ENCODE measurements at places on chromosomes 1 and 21.

DNA sequence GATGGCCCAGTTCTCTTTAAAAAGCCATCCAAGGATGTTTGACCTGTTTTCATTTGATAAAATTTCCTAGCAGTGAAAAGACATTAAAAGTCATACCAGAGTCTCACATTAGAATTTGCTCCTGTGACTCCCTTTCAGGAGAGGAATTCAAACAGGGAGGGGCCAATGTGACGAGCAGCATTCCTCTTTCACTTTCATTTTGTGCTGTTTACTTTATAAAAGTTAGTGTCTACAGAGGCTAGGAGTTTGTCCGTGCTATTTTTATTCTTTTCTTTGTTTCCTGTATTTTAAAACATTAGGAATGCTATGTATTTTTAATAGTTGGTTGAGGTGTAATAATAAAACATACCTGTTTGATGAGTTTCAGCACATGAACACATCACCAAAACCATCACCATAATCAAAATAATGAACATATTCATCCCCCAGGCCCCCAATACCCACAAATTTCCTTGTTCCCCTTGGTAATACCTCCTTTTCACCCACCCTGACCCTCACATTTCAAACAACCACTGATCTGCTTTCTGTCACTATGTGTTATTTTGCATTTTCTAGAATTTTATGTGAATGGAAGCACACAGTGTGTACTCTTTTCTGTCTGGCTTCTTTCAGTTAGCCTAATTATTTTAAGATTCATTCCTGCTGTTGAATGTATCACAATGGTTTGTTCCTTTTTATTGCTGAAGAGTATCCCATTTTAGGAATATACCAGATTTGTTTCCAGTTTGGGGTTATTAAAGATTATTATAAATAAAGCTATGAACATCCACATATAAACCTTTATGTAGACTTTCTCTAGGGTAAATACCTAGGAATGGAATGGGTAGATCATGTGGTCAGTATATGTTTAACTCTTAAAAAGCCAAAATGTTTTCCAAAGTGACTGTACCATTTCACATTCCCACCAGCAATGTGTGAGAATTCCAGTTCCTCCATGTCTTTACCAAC is 129.5 kb downstream of the TENT5C start:
- DNase-seq, result no peak

DNA sequence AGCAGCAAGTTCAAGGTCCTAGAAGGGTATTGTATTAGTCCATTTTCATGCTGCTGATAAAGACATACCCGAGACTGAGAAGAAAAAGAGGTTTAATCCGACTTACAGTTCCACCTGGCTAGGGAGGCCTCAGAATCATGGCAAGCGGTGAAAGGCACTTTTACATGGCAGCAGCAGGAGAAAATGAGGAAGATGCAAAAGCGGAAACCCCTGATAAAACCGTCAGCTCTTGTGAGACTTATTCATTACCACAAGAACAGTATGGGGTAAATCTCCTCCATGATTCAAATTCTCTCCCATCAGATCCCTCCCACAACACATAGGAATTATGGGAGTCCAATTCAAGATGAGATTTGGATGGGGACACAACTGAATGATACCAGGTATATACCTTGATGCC is 409.5 kb downstream of the NTNG1 start:
- DNase-seq, result no peak

DNA sequence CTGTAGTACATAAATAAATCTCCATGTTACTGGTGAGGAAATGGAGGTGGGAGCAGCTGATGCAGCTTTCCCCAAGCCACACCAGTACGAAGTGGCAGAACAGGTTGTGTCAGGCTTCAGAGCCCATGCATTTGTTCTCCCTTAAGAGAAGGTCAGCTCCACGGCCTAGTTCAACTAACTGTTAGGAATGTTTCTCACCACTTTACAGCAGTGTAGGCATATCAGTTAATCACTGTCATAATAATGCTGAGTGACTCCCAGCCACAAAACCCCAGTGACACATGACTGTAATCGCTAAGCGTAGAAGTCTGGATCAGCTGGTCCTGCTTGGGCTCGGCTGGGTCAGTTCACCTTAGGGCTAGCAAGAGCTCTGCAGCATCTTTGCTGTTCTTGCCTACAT is 90.4 kb downstream of the VPS26C start:
- no peak for DNase-seq

- no peak for DNase-seq
Measured at GRCh38 chr1:14733779-14734140, 135.3 kb downstream of the KAZN start.

- DNase-seq, result no peak
Measured at GRCh38 chr1:197062692-197063091, 4.4 kb downstream of the F13B start.

DNA sequence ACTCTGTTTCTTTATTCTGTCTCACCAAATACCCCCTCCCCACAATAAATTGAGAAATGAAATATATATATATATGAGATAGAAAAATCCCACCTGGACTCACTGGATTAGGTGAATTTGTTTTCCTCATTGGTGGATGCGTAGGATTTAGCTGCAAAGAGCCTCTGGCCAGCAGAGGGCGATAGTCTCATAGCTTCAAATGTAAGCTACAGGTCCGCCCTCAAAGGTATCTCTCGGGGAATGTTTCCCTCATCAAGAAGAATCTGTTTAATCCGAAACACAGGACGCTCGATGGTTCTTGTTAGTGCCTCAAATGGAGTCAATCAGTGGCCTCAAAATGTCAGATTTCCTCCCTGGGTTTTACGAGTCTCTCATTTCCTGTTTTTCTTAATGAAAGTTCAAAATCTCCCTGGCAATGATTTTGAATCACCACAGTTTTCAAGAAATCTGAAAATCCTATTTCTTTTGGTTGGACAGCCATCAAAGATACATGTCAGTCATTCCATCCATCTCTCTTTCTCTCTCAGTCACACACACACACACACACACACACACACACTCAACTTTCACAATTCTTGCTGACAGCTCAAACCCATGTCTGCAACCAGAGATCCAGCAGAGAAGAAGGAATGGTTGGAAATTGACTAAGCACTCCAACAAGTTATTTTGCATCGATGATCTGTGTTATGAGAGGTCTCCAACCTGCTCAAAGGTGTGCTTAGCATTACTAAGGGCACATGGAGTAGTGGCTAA is 13.9 kb upstream of the CAMK1G start:
- peak; percentile 93 for DNase-seq

DNA sequence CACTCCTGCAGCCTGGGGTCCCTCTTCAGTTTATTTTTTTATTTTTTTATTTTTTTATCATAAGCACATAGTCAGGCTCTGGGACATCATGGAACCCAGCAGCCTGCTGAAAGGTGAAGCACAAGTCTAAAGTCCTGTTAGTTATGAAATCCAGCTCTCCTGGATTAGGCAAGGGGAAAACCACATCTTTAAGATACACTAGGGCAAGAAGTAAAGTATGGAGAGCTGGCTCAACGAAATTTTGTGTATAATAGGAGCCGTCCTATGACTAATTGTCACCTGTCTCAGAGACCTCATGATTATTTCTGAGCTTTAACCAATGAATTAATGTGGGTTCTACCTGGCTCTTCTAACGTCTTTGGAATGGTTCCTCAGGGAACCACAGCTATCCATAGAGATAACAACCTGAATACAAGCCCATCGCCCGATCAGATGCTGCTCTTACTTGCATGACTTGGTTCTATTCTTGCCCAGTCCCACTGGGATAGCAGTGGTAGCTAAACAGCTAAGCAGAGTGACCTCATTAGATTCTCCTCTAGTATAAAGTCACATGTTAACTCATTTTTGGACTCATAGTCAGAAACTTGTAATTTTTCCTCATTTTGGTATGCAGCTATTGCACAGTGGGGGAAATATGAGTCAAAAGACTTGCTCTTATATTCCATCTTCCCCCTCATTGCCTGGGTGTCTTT is 122.7 kb downstream of the LMO4 start:
- DNase-seq, result no peak

- no peak for DNase-seq
Measured at GRCh38 chr1:61301824-61302657, 219.7 kb downstream of the NFIA start.

DNA sequence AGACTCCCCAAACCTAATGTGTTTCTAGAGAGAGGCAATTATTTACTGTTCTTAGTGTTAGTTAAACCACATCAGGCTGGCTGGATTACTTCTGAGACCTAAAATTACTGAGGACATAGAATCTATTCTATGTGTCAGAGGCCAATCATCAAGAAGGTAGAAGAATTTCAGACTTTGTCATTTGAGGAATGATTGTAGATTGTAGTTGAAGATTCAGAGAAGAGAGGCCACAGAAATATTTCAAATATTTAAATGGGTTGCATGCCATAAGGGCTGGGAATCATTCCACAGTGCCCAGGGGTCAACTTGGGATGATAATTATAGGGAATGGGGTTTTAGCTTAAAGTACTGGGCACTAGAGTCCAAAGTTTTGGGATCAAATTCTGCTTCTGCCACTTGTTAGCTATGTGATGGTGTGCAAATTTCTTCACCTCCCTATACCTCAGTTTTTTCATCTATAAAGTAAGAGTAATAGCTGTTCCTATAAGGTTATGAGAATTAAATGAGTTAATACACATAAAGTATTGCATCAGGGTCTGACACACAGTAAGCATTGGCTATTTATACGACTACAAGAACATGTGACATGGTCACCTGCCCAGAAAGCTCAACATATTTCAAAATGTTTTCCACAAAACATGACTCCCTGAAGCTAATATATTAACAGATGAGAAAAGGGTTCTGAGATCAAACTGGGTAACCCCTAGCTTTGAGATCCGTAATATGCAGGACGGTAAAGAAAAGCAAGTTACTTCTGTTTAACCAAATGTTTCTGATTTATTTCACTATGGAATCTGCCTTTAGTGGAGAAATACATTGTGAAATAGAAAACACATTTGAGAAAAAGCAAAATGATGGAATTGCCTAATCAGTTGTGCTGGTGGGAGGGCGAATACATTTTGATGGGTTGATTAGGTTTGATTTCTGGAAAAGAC is 69.7 kb upstream of the SPAG17 start:
- DNase-seq, result no peak

GRCh38 chr1:92095874-92096273 is 15.7 kb downstream of the BTBD8 start:
- DNase-seq, result no peak

GRCh38 chr1:57963581-57963980 is 539.7 kb upstream of the DAB1 start:
- no peak for DNase-seq

DNA sequence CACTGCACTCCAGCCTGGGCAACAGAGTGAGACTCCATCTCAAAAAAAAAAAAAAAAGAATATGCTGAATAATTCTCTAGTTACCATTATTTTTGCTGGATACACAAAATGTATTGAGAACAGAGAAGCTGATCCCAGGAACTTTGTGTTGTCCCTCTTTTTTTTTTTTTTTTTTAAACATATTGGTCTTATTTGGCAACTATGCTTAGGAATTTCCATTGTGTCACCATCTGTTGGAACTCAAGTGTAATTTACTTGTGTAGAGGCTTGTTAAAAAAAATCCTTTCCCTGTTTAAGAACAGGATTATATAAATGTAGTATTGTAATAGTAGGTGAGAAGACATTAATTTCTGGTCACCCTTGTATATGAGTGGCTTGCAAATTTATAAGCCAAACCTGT is 28.6 kb downstream of the CAMSAP2 start:
- no peak for DNase-seq

DNA sequence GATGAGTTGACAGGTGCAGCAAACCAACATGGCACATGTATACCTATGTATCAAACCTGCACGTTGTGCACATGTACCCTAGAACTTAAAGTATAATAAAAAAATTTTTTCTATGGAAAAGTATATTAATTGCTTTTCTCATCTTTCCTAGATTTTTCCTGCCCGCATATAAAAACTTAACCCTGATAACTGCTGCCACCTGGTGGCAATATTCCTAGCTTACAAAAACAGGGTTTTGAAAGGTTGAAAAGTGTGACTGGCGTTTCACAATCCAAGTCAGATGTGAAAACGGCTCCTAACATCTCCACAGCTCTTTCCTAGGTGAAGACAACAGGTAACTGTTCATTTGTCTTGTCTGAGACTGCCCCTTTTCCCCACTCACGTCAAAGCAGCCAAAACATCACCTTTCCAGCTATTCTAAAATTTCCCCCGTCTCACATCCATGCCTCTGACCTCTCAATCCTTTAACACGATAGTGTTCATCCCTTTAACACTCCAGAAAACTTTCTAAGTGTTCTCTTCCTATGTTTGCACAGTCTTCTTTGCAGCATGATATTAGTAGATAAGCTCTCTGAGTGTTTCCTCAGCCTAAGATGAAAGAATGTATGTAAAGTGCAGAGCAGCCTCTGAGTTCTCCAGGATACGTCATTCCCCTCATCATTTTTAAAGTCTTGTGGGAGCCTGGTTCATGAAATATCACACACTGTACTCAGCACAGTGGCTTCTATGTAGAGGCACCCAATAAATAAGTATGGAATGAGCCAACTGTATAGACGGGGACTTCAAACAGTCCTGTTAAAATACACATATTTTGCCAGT is 27.5 kb downstream of the OVGP1 start:
- peak; percentile 35 for DNase-seq

- DNase-seq, result no peak
Measured at GRCh38 chr1:110308247-110308646, 30.9 kb upstream of the RBM15 start.

GRCh38 chr1:221442056-221442455 is 299.8 kb downstream of the DUSP10 start:
- no peak for DNase-seq

GRCh38 chr1:35505911-35506798 is 51.0 kb downstream of the KIAA0319L start:
- DNase-seq, result no peak

- DNase-seq, result no peak
Measured at GRCh38 chr1:106785176-106785575, 271.3 kb upstream of the PRMT6 start.

- no peak for DNase-seq
Measured at GRCh38 chr1:3120140-3120539, 51.1 kb downstream of the PRDM16 start.

DNA sequence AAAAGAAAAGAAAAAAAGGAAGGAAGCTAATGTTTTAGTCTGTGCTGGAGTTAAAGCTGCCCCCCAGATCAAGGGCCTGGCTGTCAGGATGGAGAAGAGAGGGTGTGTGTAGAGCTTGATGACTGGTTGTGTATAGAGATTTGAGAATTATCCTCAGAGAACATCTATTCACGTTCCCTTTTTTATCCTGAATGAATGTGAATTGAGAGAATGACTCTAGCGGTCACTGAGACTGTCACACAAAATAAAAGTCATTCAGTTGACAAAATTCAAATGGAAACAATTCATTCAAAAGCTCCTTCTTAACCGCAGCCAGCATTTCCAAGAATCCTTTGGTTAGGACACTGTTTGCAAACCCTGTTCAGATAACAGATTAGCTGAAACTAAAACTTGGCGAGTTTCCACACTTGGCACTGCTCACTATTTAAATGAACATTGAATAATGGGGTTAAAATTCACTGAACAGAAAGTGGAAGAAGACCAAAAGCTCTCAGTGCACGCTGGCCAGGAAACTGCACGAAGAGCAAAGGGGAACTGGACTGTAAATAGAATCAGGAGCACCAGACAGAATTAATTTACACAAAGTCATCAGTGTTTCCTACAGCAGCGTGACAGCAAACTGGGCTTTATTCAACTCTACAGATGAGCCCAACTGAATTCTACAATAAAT is 13.6 kb upstream of the FAM89A start:
- no peak for DNase-seq

- DNase-seq, result no peak
Measured at GRCh38 chr1:18922319-18922726, 20.0 kb upstream of the ALDH4A1 start.

- no peak for DNase-seq
Measured at GRCh38 chr1:26318338-26319064, 743 bp downstream of the CD52 start.

All from NT2/D1 (cell line).